ENCODE measurements at places on chromosomes 5 and 9.

GRCh38 chr9:105694190-105694847 lies at the start of gene TMEM38B:
TMEM38B (plus strand) TSS chr9:105694541; CDS start chr9:105694661, 120 bp downstream.
- H3K27ac ChIP-seq, result peak within 1 kb of the TSS; percentile 88
- no peaks in the 10 kb centered on the region for H3K36me3 ChIP-seq
- H3K4me3 ChIP-seq, result peak within 1 kb of the TSS; percentile 88

DNA sequence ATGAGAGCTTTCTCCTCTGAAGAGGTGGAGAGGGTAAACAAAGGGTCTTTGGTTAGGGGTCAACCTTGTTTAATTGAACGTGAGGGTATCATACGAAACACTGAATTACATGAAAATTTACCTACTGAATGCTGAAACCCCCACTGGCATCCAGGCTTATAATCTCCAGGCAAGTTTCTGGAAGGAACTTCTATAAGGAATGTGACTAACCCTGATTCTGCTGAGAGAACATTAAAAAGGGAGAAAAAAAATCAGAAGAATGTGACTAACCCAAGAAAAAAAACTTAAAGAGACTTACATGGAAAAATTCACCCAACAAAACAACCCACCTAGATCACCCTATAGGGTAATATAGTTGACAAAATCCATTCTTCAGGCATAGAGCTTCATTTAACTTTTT lies 55.5 kb downstream of the APC start:
- H3K36me3 ChIP-seq, result peaks cover 53% of the 10 kb centered on the region
- H3K4me3 ChIP-seq, result no peak overlapping the region
- H3K4me1 ChIP-seq, result peaks cover 13% of the 10 kb centered on the region
- H3K27ac ChIP-seq, result no peak overlapping the region
- no peaks in the 10 kb centered on the region for H3K27me3 ChIP-seq

- peaks cover 15% of the 10 kb centered on the region for H3K36me3 ChIP-seq
- no peaks in the 10 kb centered on the region for H3K27me3 ChIP-seq
- no peak for DNase-seq
- peaks cover 52% of the 10 kb centered on the region for H3K4me1 ChIP-seq
- H3K27ac ChIP-seq, result no peak overlapping the region
Observed at GRCh38 chr5:31863991-31864411, 225.1 kb downstream of the PDZD2 start.

DNA sequence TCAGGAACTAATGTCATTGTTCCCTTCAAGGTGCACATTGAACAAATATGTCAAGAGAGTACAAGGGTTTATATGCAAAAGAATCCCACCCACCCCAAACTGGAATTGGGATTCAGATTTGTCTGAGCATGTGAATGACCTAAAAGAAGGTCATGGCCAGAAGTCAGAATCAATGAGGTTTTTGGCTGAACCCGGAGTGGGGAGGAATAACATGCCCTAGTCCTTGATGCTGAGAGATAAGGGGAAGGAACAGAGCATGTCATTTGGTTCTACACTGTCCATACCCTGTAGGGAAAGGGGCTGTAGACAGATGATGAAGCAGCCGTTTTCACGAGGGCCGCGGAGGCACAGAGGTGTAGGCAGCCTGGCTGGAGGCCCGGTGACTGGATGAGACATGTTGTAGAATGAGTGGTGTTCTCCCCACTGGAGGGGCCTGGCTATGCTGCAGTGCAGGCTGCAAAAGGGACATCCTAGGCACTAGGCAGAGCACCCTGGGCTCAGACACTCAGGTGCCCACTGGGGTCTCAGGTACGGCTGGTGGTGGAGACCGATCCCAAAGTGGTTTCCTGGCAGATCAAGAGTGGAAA lies 65.9 kb downstream of the ZFAND5 start:
- H3K27ac ChIP-seq, result no peak overlapping the region
- no peaks in the 10 kb centered on the region for H3K36me3 ChIP-seq
- DNase-seq, result no peak
- H3K4me1 ChIP-seq, result peaks cover 5% of the 10 kb centered on the region

DNA sequence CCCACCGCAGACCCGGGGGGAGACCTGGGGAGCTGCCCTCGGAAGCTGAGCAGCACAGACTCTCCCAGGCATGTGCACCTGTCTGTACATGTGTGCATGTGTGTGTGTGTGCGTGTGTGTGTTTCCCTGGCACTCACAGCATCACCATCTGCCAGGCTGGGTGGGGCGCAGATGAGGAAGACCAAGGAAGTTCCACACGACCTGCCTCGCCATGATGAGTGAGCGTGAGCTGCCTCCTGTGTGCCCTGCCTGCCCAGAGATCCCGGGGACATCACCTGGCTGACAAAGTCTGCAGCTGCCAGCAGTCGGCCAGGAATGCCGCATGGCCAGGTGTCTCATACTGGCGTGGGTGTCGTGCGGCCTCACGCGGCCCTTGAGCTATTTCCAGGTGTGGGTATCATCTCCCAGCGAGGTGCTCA lies 4.0 kb upstream of the GPSM1 start:
- H3K4me3 ChIP-seq, result no peak overlapping the region
- no peaks in the 10 kb centered on the region for H3K27me3 ChIP-seq
- H3K27ac ChIP-seq, result no peak overlapping the region

GRCh38 chr9:124595743-124596142 lies 88.5 kb upstream of the NR5A1 start:
- H3K27ac ChIP-seq, result no peak overlapping the region
- H3K36me3 ChIP-seq, result no peaks in the 10 kb centered on the region
- no peak overlapping the region for H3K4me3 ChIP-seq
- DNase-seq, result no peak
- H3K4me1 ChIP-seq, result peaks cover 15% of the 10 kb centered on the region
- peaks cover 9% of the 10 kb centered on the region for H3K27me3 ChIP-seq

GRCh38 chr5:142360607-142361120 lies 35.8 kb upstream of the SPRY4 start:
- no peak overlapping the region for H3K4me3 ChIP-seq
- no peaks in the 10 kb centered on the region for H3K27me3 ChIP-seq
- DNase-seq, result no peak
- H3K36me3 ChIP-seq, result no peaks in the 10 kb centered on the region
- H3K4me1 ChIP-seq, result peaks cover 52% of the 10 kb centered on the region
- no peak overlapping the region for H3K27ac ChIP-seq

GRCh38 chr5:54385994-54386393 lies 69.5 kb upstream of the HSPB3 start:
- no peak overlapping the region for H3K4me3 ChIP-seq
- no peaks in the 10 kb centered on the region for H3K27me3 ChIP-seq
- DNase-seq, result no peak
- H3K36me3 ChIP-seq, result no peaks in the 10 kb centered on the region

GRCh38 chr5:68545636-68546295 lies 330.2 kb downstream of the PIK3R1 start:
- DNase-seq, result no peak
- H3K27me3 ChIP-seq, result no peaks in the 10 kb centered on the region
- no peaks in the 10 kb centered on the region for H3K36me3 ChIP-seq
- H3K4me1 ChIP-seq, result peaks cover 7% of the 10 kb centered on the region

DNA sequence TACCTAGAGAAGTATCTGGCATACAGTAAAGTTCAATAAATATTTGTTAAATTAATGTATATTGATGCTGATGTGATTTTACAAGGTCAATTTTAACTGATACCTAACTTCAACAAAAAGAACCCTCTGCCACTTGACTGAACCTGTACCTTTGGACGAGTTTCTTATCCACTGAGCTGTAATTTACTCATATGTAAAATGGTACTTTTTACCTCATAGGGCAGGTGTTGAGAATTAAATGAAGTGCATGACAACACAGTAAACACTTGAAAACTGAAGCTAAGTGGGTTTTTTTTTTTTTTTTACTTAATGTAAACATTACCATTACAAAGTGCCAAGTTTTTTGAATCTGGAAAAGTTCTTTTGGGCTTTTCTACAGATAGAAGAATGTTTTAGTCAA lies 15.4 kb downstream of the NIPSNAP3B start:
- H3K4me3 ChIP-seq, result no peak overlapping the region
- H3K36me3 ChIP-seq, result peaks cover 20% of the 10 kb centered on the region
- no peak overlapping the region for H3K27ac ChIP-seq
- H3K27me3 ChIP-seq, result no peaks in the 10 kb centered on the region

DNA sequence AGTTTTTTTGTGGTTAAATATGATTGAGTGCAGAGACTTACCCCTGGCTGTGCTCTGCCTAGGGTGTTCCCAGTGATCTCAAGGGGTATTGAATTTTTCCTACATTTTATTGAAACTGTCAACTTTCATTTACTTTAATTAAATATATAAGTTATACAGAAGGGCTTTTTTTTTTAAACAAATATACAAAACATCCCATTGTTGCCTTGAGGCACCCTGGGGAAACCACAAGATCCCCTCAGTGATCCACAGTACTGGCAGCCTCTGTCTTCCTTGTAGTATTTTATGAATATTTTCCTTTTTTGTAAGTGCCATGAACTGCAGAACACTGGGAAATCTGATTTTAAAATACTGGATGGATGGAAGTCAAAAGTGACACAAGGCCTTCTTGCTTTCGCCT lies 123.7 kb downstream of the TLE1 start:
- H3K27me3 ChIP-seq, result peaks cover 18% of the 10 kb centered on the region
- DNase-seq, result no peak
- H3K4me1 ChIP-seq, result peaks cover 8% of the 10 kb centered on the region

DNA sequence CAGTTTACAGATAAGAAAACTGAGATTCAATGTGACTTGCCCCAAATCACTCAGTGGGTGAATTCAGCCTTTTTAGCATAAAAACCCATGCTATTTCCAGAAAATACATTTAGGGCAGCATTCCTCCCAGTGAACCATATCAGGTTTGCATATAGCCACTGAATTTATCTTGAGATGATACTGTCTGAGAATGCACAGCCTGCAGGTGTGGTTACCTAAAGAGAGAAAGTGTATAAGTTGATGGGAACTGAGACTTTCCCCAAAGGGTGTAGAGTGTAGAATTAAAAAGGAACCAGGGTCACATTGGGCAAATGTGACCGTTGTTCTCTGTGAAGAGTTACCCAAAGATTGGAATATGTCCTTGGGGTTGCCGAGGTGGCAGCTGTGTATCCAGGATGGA lies 100.0 kb upstream of the PIK3R1 start:
- no peak overlapping the region for H3K4me3 ChIP-seq
- no peak for DNase-seq

GRCh38 chr9:113616116-113616515 lies 152.6 kb downstream of the RGS3 start:
- no peaks in the 10 kb centered on the region for H3K36me3 ChIP-seq
- DNase-seq, result no peak
- no peaks in the 10 kb centered on the region for H3K27me3 ChIP-seq

GRCh38 chr5:150326707-150327106 lies 24.0 kb upstream of the ARSI start:
- no peaks in the 10 kb centered on the region for H3K27me3 ChIP-seq
- no peak overlapping the region for H3K4me3 ChIP-seq
- no peak overlapping the region for H3K27ac ChIP-seq
- H3K4me1 ChIP-seq, result no peaks in the 10 kb centered on the region
- no peak for DNase-seq

GRCh38 chr9:93036887-93037475 lies 21.5 kb upstream of the SUSD3 start:
- no peaks in the 10 kb centered on the region for H3K36me3 ChIP-seq
- no peak overlapping the region for H3K27ac ChIP-seq
- H3K27me3 ChIP-seq, result peaks cover 12% of the 10 kb centered on the region
- no peak for DNase-seq
- no peaks in the 10 kb centered on the region for H3K4me1 ChIP-seq

DNA sequence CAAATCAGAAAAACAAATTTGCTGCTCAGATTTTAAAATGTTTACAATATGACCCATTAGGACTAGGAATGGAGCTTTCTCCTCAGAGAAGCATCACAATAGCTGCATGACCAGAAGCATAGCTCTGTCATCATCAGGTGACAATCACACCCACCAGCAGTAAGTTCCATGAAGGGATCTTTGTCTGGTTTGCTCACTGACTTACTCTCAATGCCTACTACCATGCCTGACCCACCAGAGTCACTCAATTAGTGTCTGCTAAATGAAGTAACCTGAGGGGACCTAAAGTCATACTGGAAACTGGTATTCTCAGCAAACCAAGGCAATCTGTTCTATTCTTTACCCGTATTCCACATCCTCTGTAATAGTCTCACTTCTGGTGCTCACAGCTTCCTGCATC lies 7.7 kb downstream of the ERMP1 start:
- H3K27ac ChIP-seq, result no peak overlapping the region
- peaks cover 44% of the 10 kb centered on the region for H3K36me3 ChIP-seq
- DNase-seq, result no peak
- peaks cover 4% of the 10 kb centered on the region for H3K4me1 ChIP-seq

DNA sequence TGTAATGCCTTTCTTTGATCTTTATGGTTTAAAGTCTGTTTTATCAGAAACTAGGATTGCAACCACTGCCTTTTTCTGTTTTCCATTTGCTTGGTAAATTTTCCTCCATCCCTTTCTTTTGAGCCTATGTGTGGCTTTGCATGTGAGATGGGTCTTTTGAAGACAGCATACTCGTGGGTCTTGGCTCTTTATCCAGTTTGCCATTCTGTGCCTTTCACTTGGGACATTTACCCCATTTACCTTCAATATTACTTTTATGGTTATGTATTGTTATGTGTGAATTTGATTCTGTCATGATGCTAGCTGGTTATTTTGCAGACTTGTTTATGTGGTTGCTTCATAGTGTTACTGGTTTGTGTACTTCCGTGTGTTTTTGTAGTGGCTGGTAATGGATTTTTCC lies 59.2 kb downstream of the YTHDC2 start:
- peaks cover 73% of the 10 kb centered on the region for H3K36me3 ChIP-seq
- no peak for DNase-seq
- no peaks in the 10 kb centered on the region for H3K27me3 ChIP-seq
- no peak overlapping the region for H3K4me3 ChIP-seq
- peaks cover 8% of the 10 kb centered on the region for H3K4me1 ChIP-seq
- H3K27ac ChIP-seq, result no peak overlapping the region

- H3K4me1 ChIP-seq, result peaks cover 22% of the 10 kb centered on the region
- H3K4me3 ChIP-seq, result no peak overlapping the region
- peaks cover 9% of the 10 kb centered on the region for H3K36me3 ChIP-seq
- H3K27me3 ChIP-seq, result no peaks in the 10 kb centered on the region
Observed at GRCh38 chr9:76162086-76162730, 232.0 kb downstream of the RFK start.

GRCh38 chr9:34651321-34651720 lies 664 bp upstream of the IL11RA start:
- no peak for DNase-seq
- H3K4me3 ChIP-seq, result peak overlapping the region; percentile 72
- H3K4me1 ChIP-seq, result peaks cover 84% of the 10 kb centered on the region

DNA sequence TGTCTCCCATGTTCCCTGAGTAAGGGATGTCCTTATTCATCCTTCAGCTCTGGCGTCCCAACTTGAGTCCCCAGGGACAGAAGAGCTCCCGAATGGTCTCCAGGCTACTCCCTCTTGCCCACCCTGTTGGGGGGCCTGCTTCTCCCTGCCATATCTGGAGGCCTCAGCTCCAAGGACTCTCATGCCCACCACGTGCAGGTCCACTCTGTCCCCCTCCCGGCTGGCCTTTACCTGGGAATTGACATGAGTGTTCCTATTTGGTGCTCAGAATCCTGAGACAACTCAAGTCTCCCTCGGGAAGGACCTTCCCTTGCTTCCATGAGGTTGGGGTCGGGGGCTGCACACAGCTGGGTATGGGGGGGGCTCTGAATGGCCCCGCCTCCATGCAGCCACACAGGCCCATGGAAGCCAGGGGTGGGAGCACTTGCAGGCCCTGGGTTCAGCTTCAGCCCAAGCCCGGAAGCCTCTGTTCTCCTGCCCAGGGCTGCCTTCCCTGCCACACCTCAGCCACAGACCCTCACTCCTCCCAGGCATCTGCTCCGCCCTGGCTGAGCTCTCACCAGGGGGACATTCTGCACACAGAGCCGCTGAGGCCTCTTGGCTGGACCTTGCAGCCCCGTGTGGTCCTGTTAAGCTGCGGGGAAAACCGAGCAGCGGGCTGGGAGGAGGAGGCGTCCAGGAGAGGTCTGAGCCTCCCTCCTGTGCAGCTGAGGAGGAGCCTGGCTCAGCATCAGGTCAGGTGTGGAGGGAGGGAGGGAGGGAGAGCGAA lies 121.9 kb downstream of the PHF2 start:
- peaks cover 34% of the 10 kb centered on the region for H3K27me3 ChIP-seq
- H3K4me1 ChIP-seq, result no peaks in the 10 kb centered on the region
- no peak for DNase-seq
- H3K4me3 ChIP-seq, result no peak overlapping the region
- no peaks in the 10 kb centered on the region for H3K36me3 ChIP-seq
